ENCODE measurements at places on chromosomes 12 and 14.

- DNase-seq: no peak
Measured at GRCh38 chr12:101785671-101786070, 45.1 kb downstream of the GNPTAB start.

DNA sequence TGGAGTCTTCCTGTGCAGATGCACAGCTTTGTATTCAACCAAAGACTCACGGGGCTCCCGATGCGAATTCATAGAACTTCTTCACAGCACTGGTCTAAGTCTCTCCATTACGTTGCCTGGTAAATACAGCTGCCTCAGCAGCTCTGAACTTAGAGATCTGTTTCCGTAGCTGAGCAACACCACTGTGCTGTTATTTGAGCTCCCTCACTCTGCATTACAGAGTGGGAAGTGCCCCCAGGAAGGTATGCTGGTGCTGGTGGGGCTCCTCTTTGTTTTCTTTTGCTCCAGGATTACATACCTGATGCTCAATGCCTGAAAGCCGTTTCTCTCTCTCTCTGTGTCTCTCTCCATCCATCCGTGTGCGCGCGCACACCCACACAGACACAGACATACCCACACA lies 227.5 kb upstream of the RMST start:
- DNase-seq: no peak

DNA sequence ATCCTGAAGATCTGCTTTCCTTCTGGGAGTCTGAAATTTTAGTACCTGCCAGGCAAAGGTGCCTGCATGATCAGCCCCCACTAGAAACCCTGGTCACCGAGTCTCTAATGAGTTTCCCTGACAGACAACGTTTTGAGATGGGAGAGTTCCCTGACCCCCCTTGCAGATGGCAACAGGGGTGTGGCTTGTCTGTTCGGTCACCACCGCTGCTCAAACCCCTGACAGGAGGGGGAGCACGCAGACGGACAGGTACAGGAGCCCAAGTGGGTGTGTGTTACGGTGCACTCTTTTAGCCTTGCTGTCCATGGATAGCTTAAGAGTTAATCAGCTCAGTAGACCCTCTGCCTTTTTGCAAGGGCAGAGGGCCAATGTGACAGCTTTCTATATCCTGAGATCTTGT lies 19.3 kb upstream of the CDKN3 start:
- DNase-seq: no peak

GRCh38 chr12:7940906-7941305 lies 4.9 kb upstream of the SLC2A3 start:
- DNase-seq: no peak

- no peak for DNase-seq
Measured at GRCh38 chr12:18899678-18900317, 161.9 kb downstream of the CAPZA3 start.

GRCh38 chr12:105600911-105601545 lies 270.5 kb downstream of the C12orf75 start:
- DNase-seq: no peak

Measured in common myeloid progenitor, CD34-positive (primary cell).